ENCODE measurements at places on chromosomes 2 and 18.

GRCh38 chr2:144515099-144515695 is 4.7 kb downstream of the ZEB2 start:
- DNase-seq, result no peak

DNA sequence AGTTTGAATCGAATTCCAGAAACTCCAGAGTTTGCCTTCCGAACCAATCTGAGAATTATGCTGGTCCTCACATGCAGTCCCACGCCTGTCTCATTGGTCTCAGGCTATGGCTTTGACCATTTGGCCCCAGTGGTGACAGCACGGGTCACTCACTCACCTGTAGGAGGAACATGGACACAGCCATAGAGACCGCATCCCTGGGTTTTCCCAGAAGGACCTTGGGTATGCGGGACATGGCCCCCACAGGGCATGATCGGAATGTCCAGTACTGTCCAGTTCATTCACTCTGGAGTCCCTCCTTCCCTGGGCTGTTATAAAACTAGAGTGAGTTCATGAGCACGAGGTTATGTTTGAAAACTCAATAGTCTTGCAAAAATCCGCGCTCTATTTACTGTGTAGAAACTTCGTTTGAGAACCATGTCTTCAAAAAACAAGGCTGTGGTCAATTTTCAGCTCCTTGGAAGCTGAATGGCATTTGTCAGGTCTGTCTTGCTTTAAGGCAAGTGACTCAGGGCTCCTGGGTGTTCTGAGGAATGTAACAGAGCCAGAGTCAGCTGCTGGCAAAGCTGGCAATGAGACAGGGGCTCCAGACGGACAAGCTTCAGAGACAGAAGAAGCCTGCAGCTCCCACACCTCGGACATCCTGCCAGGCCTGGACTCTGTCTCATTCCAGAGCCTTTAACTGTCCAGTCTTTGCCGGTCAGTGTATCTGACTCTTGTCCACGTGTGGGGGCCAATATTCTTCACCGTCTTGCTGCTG is 86.7 kb upstream of the TMEM18 start:
- no peak for DNase-seq

DNA sequence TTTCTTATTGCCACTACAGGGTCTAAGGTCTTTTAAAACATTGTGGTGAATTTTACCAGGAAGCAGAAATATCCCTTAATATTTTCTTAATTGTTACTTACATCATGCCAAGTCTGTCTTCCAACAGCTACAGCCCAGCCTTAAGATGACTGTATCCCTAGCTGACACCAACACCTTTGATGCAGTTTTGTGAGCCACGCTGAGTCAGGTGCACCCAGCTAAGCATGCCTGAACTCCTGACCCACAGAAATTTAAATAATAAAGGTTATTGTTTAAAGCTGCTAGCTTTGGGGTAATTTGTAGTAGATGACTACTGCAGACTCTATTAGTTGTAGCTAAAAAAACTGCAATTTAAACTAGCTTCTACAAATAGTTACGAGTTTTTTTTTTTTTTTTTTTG is 1757.9 kb upstream of the LRRTM1 start:
- no peak for DNase-seq

DNA sequence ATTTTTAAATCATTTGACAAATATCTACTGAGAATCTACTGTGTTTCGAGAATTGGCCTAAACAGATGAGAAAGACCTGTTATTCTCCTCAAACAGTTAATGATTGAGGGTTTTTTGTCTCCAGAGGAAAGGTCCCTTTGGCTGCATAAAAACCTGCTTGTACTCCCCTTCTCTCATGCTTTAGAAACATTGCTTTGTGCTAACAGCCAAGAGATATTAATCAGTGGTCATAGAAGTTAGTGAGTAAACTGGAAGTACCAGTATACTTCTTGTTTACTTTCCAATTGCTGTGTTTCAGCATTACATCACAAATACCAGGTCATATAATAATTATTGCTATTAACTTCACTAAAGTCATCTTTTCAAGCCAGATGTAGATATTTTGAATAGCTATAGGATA is 34.1 kb downstream of the ITGB6 start:
- DNase-seq, result no peak

GRCh38 chr18:11957636-11958035 is 23.7 kb upstream of the IMPA2 start:
- DNase-seq, result no peak

DNA sequence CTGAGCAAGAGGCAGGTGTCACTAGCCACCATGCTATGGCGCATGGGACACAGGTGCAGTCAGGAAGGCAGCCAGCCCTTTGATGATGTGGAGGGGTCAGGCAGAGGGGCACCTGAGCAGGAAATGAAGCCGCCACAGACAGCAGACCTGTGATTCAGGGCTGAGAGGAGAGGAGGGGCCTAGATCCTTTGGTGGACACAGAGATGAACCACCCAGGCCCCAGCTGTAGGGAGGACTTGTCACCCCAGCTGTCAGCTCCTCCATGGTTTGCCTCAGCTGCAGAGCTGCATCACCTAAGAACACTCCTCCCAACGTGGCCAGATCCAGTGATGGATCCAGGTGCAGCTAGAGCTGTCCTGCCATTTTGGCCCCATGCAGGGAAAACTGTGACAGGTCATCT is 11.6 kb downstream of the ASB18 start:
- no peak for DNase-seq

GRCh38 chr2:153106802-153107477 is 371.6 kb downstream of the RPRM start:
- DNase-seq, result no peak

- DNase-seq, result no peak
Measured at GRCh38 chr2:223508372-223508771, 93.8 kb downstream of the SCG2 start.

DNA sequence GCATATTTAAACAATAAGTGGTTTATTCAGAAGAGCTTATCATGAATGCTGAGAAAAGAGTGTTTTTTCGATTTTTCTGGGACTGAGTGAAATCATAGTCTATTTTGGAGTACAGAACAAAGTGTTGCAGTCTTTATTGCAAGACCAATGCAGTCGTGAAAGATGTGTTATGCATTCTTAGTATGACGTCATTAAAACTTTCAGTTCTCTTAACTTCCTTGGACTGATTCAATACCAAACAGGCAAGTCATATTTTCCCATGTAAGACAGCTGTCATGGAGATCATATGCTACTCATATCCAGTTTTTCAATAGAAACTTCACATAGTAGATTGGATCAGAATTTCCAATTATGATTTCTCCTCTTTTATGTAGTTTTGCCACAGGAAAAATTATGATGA is 92.6 kb downstream of the RIT2 start:
- DNase-seq, result no peak

DNA sequence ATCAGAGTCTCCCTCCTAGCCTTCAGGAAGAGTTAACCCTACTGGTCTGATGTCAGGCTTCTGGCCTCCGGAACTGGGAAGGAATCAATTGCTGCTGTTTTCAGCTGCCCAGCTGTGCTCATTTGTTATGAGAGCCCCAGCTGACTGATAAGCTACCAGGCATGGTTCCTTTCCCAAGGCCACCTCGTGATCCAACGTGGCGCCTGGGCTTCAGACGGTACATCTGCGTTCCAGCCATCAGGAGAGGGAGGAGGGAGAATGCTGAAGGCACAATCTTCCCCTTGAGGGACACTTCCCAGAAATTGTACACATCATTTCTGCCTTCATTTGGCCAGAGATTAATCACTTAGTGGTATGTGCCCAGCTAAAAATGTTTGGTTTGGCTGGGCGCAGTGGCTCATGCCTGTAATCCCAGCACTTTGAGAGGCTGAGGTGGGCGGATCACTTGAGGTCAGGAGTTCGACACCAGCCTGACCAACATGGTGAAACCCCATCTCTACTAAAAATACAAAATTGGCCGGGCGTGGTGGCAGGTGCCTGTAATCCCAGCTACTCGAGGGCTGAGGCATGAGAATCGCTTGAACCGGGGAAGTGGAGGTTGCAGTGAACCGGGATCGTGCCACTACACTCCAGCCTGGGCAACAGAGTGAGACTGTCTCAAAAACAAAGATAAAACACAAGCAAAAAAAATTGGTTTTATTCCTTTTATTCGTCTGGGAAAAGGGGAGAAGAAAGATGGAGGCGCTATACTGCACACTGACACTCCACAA is 10.5 kb upstream of the ARMC9 start:
- no peak for DNase-seq

- no peak for DNase-seq
Measured at GRCh38 chr18:23945416-23946079, 69.0 kb upstream of the TTC39C start.

- DNase-seq, result no peak
Measured at GRCh38 chr18:73924307-73924706, 223.3 kb downstream of the FBXO15 start.

DNA sequence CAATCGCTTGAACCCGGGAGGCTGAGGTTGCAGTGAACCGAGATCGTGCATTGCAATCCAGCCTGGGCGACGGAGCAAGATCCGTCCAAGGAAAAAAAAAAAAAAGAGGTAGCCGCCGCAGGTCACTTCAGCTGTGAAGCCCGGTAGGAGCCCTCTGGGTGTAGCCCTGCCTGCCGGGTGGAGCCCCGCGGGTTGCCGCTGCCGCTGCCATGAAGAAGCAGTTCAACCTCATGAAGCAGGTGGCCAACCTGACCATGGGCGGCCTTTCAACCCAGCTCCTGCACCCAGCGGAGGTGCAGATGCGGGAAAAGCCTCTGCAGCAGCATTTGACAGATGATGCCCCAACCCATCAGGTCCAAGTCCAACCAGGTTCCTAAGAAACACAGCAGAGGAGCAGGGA is 219.5 kb upstream of the SLC39A10 start:
- no peak for DNase-seq

GRCh38 chr2:173353556-173353955 is 1.1 kb upstream of the CDCA7 start:
- no peak for DNase-seq

DNA sequence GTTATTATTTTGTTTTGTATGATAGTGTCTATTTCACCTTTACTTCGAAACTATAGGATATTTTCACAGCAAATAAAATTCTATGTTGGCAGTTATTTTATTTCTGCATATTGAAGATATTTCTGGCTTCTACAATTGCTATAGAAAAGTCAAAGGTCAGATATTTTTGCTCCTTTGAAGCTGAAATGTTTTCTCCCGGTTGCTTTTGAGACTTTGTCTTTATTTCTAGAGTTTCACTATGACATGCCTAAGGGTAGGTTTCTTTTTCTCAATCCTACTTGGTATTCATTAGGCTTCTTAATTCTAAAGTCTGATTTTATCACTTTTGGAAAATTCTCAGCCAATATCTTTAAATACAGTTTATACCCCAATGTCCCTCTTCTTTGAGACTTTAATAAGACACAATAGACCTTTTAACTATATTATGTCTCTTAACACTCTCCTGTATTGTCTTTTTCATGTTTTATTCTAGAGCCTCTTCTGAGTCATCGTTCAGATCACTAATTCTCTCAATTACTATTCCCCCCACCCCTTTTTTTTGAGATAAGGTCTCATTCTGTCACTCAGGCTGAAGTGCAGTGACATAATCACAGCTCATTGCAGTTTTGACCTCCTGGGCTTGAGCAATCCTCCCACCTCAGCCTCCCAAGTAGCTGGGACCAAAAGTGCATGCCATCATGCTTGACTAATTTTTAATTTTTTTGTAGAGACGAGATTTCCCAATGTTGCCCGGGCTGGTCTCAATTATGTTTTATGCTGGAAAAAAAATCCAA is 50.5 kb downstream of the USP37 start:
- no peak for DNase-seq

- DNase-seq, result no peak
Measured at GRCh38 chr2:126972279-126972626, 73.6 kb downstream of the TEX51 start.

GRCh38 chr18:35407871-35408481 is 30.8 kb upstream of the ZNF396 start:
- DNase-seq, result peak; percentile 76

DNA sequence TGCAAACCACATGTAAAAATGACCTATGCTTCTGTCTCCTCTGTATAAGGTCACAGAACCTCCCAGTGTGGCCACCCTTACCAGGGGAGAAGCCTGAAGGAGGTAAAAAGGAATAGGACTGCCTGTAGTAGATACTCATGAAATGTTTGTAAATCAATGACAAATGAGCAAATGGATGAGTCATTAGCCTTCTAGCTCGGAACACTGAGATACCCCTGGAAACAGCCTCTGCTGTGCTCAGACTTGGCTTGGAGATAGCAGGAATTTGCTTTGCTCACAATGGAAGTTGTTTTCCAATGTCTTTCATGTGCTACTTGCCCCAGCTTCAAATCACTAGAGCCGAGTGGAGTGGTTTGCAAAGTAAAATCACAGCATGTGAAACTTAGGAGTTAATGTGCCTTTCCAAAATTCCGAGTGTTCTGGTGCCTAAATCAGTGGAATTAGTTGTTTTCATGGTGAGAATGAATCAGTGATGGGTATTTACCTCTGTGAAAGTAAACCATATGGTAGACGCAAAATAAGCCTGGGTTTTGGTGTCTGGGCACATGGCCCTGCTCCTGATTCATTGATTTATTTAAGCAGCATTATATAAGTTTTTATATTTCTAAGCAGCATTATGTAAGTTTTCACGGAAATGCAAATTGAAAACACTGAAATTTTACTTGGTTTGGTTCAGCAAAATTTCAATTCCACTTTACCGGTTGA is 154.0 kb upstream of the MAP3K20 start:
- DNase-seq, result no peak

DNA sequence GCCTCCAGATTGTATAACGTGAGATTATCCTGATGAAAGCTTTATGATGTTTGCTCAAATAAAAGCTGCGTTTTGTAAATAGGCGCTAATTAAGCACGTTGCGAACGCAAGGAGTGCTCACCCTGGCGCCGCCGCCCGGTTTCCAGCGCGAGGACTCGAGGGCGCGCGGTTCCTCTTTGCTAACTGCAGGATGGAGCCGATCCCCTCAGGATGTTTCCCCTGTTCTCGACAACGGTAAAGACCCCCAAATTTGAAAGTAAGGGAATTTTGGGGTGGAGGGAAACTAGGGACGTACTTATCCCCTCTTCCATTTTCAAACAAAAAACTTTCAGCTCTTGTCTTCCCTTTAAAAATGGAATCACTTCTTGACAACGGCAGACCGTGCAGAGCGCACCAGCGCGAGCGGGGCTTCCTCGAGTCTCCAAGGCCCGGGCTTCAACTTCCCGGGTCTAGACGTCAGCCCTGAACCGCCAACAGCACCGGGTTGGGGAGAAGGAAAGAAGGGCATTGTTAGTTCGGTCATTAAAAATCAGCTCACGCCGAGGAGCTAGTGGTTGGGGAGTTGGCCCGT is 1.1 kb upstream of the GBX2 start:
- DNase-seq, result no peak

DNA sequence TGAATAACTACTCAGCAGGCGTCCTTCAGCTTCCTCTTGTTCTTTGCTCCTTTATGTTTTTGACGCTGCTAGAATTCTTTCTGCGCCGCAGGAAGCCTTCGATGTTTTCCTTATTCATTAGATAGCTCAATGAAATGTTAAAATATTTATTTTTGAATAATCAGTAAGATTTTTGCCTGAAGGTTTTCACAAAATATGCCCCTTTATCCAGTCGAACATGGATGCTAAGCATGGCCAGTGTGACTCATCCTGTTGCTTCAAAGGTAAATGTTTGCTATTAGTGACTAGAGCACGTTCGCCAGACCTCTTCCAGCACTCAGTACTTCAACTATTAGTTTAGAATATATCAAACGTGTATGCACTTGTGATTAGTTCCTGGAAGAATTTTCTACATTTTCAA is 7.6 kb upstream of the MEIS1 start:
- no peak for DNase-seq

All from D341Med (cell line).